Astrocyte of the spinal cord (primary cell): ENCODE measurements at places on chromosomes 12 and 14.

DNA sequence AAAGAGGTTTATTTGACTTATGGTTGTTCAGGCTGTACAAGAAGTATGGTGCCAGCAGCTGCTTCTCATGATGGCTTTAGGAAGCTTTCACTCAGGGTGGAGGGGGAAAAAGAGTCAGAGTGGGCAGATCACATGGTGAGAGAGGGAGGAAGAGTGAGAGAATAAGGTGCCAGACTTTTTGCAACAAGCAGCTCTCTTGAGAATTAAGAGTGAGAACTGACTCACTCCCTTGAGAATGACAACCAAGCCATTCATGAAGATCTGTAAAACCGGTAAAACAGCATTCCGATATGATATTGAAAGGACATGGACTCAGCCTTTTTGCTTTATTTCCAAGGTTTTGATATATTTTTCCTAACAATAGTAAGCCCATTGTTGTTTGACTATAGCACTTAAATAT, 501.2 kb downstream of the GALC start:
- no peak for DNase-seq

DNA sequence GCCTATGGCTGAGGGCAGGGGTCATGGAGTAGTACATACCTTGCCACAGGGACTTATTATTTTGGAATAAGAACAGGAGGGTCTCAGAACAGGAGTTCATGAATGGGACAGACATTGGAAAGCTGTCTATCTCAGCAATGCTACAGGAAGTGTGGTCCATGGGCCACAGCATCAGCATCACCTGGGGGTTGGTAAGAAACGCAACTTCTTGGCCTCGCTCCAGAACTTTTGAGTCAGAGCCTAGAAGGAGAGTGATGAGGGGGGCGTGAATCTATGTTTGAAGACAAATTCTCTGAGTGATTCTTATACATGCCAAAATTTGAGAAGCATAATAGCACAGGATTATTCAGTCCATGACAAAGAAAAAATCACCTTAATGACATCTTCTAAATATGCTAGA, 156.6 kb downstream of the RPAP3 start:
- no peak for DNase-seq

- no peak for DNase-seq
Observed at GRCh38 chr14:98006008-98006407, 1208.8 kb downstream of the VRK1 start.

- DNase-seq = no peak
Observed at GRCh38 chr12:109529691-109530640, 43.3 kb downstream of the MMAB start.

GRCh38 chr12:6125310-6125608, 789 bp upstream of the VWF start:
- DNase-seq = no peak

- no peak for DNase-seq
Observed at GRCh38 chr12:116241157-116241759, 36.2 kb downstream of the MED13L start.

GRCh38 chr12:33589576-33590114, 150.0 kb upstream of the SYT10 start:
- no peak for DNase-seq

DNA sequence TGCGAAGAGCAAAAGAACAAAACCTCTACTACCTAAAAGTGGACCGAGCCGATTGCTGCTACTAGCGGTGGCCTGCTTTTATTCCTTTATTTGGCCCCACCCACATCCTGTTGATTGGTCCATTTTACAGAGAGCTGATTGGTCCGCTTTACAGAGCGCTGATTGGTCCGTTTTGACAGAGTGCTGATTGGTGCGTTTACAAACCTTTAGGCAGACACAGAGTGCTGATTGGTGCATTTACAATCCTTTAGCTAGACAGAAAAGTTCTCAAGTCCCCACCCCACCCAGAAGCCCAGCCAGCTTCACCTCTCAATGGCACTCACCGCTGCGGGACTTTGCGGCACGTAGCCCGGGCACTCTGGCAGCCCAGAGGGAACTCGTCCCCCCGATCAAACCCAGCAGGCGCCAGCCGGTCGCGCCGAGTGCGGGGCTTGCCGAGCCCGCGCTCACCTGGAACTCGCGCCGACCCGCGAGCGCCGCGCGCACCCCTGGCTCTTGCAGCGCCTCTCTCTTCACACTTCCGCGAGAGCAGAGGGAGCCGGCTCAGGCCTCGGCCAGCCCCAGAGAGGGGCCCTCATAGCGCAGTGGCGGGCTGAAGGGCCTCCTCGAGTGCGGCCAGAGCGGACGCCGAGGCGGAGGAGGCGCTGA, 8.7 kb upstream of the FGD4 start:
- peak; percentile 7 for DNase-seq

GRCh38 chr12:92623386-92623785, 79.4 kb upstream of the PLEKHG7 start:
- DNase-seq = peak; percentile 19

- no peak for DNase-seq
Observed at GRCh38 chr12:122527478-122527944, 462 bp downstream of the KNTC1 start.

DNA sequence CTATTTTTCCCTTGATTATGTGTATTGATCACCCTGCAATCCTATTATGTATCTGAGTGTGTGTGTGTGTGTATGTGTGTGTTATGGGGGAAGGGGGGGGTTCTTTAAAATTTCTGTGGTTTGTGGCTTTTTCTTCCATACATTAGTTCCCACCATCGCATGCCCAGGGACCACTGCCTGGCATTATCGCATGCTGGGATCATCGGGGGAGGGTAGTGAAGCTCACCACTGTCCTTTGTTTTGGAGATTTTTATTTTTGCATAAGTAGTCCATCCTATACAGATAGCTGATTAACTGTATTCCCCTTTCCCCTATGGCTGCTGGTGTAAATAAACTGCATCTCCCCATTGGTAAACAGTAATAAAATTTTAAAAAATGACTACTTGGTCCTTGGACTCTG, 3.4 kb downstream of the ATXN7L3B start:
- DNase-seq = no peak

- no peak for DNase-seq
Observed at GRCh38 chr14:47490353-47490752, 185.1 kb downstream of the MDGA2 start.

DNA sequence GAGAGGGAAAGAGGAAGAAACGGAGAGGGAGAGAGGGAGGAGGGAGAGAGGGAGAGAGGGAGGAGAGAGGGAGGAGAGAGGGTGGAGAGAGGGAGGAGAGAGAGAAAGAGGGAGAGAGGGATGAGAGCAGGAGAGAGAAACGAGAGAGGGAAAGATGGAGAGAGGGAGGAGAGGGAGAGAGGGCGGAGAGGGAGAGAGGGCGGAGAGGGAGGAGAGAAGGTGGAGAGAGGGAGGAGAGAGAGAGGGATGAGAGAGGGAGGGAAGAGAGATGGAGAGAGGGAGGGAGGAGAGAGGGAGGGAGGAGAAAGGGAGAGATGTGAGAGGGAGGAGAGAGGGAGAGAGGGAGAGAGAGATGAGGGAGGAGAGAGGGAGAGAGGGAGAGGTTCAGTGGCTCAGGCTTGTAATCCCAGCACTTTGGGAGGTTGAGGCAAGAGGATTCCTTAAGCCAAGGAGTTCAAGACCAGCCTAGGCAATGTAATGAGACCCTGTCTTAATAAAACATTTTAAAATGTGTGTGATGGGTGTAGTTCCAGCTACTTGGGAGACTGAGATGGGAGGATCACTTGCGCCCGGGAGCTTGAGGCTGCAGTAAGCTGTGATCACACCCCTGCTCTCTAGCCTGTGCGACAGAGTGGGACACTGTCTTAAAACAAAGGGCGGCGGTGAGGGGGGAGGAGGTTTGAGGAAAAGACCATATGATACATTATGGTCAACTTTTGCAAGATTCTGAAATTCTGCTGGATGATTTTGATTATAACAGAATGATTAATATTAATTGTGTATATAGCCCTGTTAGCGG, 21.3 kb upstream of the SNRPF start:
- DNase-seq = no peak

DNA sequence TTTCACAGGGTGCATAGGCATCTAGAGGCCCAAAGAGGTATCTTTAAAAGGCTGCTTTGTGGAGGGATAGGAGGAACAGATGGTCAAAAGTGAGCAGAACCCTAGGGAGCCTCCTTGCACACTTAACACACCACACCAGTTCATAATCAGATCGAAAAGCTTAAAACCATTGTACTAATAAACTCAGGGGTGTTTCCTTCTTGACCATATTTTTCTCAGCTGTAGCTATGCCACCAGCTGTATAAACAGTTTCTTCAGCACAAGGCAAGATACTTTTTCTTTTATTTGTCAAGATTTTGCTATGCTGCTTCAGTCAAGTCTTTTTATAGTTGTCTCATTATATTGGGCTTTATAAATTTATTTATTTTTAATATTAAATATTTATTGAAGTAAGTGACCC, 88.7 kb downstream of the RIC8B start:
- DNase-seq = no peak

DNA sequence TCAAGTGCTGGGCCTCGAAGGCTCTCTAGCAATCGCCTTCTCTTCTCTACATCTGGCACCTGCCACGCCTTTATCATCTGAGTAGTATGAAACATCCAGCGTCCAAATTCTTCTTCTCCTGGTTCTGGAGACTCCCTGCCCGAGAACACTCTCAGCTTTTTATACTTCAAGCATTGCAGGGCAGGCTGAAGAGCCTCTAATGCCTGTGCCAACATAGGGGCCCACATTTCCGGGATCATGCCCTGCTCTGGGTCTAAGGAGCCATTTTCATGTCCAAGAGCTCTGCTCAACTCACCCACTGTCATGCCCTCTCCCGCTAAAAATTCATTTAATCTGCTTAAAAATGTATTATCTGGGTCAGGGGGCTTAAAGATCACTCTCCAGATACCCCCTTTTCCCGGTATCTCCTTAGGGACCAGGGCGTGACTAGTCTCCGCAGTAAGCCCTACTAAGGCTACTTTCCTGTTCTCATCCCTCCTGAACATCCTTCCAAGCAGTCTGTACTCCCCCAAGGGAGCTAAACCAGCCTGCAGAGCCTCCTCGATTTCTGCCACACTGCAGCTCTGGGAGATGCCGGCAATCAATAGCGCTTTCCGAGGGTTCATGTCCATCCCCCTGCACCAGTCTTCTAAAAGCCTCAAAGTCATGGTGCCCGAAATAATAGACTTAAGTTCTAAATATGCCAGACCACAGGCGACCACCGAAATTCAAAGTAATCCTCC, 940 bp downstream of the MOAP1 start:
- no peak for DNase-seq

DNA sequence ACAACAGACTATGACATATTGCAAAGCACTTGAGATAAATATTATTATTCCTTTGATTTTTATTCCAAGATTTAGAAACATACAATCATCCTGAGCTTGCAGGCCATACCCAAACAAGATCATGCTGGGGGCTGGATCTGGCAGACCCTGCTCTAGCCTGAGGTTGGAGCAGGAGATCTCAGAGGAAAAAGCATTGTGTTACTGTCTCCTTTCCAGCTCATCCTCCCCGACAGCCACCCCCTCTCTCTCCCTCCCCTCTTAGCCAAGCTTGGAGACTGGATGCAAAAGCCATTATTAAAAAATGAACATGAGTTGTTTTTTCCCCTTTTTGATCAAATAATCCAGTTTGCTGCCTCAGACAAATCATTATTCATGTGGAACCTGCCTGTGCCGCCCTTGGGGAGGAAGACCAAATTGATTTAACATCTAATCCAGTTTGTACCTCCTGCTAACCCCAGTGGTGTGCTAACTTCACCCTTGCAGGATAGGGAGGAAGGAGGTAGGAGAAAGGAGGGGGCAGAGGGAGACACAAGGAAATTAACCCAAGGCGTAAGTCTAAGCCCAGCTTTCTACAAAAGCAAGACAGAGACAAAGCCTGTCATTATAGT, 565.8 kb upstream of the TBX3 start:
- no peak for DNase-seq

- DNase-seq = no peak
Observed at GRCh38 chr14:86305058-86305457, 775.1 kb downstream of the FLRT2 start.

GRCh38 chr12:50936821-50937530, 15.4 kb upstream of the HIGD1C start:
- DNase-seq = no peak

DNA sequence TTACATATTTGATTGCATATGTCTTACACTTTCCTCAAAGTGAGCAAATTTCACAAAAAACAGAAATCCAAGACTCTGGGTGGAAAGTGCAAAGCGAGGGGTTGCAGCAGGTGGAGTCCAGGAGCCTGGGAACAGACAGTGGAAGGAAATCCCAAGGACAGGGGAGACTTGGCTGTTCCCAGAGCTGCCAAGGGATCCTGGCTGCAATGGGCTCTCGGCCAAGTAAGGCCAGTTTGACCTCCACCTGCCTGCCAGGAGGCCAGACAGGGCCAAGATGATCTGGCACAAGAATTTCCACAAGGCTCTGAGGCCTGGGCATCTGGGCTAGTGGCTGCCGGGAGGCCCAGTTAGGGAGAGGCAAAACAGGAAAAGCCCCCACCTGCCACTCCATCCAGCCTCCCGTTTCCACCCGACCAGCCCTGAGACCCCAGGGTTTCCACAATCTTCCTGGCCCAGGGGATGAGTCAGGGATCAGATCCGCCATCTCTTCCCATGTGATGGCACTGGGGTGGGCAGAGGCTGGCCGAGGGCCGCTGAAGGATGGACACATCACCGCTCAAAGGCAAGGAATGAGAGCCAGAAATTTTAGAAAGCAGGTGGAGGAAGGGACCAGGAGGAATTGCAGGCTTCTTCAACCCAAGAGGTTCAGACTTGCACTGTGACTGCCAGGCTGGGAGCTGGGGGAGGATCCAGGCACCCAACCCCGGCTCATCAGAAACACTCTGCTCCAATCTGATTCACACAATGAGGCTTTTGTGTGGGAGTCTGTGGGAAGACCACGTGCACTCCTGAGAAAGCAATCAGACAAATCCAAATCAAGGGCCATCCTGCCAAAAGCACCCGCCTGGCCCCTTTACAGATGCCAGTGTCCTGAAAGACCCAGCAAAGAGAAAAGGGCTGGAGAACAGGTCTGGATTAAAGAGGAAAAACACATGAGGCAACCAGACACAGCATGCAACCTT, 16.3 kb downstream of the SCARB1 start:
- DNase-seq = peak; percentile 31

GRCh38 chr12:25903603-25904245, 54.8 kb upstream of the RASSF8 start:
- no peak for DNase-seq

DNA sequence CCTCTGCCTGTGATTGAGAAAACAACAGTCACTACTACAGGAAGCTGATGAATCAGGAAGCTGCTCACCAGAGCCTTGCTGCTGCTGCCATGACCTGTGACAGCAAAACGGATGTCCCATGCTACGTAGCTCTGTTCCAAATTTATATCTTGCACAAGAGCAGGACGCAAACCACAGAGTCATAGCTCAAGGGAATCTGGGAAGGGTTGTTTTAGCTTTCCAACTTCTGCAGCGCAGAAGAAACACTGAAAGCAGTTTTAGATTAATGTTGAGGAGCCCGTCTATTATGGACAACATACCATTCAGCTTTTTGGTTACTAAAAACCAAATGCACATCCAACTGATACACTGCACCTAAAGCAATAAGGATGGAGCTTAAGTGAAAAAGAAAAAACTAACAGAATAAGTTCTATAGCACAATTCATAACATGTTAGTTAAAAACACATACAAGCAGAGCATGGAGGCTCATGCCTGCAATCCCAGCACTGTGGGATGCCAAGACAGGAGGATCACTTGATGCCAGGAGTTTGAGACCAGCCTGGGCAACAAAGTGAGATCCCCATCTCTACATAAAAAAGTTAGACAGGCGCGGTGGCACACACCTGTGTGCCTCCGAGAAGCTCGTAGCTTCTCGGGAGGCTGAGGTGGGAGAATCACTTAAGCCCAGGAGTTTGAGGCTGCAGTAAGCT, 1.7 kb upstream of the ANKRD33 start:
- peak; percentile 90 for DNase-seq
